Karpas-422 (cell line): ENCODE measurements at places on chromosomes 16 and 17.

GRCh38 chr17:36647636-36648035 lies 46.3 kb downstream of the MRM1 start:
- no peak for DNase-seq

DNA sequence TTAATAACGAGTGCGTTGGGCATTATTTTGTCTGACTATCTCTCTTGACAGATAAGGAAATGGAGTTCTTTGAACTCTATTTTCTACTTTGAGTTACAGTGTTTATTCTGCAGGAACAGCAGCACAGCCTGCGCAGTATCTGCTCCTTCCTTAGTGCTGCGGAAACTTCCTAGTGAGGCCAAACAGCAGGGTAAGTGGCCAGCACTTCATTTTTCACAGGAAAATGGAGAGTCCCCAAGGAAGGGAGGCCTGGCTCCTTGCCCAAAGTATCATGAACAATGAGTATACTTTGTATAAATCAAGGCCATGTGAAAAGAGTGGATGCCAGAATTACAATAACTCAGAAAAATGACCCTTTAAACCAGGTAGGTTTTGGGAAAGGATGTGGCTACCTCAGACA lies 140.6 kb downstream of the VPS53 start:
- no peak for DNase-seq

GRCh38 chr16:87559945-87560344 lies 42.4 kb upstream of the JPH3 start:
- DNase-seq: no peak

GRCh38 chr16:64991001-64991400 lies 130.9 kb downstream of the CDH11 start:
- DNase-seq: no peak

GRCh38 chr17:65163990-65164495 lies 26.9 kb downstream of the RGS9 start:
- peak; percentile 75 for DNase-seq

DNA sequence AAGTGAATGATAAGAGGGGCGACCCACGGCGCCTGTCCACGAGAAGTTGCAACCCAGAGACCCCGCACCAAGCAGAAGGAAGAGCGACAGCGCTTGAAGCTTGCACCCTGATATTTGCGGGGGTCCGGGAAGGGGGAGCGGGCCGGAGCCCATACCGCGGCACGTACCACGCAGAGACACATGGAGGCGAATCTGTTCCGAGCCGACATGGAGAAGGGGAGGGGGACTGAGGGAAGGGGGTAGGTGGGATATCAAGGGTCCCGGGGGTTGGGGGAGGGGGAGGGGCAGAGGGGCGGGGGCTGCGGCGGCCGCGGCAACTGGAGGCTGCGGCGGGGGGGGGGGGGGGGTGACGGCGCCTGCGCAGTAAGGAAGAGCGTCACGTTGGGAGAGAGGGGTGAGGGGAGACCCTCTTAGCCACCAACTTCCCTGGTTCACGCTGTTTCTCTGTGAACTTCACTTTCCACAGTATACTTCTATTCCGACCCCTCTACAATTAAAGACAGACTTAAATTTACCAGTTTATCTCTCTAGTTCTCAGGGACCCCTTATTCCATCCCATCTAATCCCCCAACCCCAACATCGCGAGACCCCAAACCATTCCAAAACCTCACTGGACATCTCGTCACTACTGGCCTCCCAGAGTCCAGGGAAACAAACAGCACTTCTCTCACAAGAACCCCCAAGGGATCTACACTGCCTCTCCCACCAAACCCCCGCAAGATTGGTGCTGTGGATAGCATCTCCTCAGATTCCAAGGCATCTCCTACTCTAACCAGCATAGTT lies 8.0 kb downstream of the DLG4 start:
- no peak for DNase-seq

DNA sequence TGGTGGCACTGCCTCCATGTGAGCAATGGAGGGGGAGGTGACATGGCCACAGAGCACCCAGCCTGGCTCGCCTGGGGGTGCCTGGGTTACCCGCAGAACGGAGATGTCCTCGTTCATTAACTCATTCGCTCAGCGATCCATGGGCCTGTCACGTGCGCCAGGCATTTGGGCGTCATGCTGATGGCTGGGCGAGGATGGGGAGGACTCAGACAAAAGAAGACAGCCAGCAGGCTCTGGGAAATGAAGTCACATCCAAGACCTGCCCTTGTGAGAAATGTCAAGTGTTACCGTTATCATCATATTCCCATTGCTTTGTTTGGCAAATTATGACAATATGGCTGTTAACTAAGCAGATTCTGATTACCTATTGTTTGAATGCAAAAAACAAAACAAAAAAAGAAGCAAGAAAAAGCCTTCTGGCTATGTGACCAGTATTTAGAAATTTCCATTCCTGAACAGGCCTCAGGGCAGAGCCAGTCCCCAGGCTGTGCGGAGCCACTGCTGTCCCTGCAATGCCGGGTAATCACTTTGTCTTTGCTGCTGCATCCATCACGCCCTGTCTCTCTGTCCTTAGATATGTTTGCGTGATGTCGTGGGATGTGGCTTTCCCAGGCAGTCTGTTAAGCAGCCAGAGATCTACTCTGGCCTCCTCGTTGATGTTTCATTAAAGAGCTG lies 57.9 kb downstream of the CMIP start:
- no peak for DNase-seq

- DNase-seq: no peak
These were observed 2.7 kb upstream of the SLC6A2 start for GRCh38 chr16:55653106-55653505.

GRCh38 chr16:75534560-75535205 lies 1.2 kb downstream of the CHST5 start:
- DNase-seq: no peak

- no peak for DNase-seq
These were observed 224.6 kb downstream of the HAPSTR1 start for GRCh38 chr16:9316008-9316407.

DNA sequence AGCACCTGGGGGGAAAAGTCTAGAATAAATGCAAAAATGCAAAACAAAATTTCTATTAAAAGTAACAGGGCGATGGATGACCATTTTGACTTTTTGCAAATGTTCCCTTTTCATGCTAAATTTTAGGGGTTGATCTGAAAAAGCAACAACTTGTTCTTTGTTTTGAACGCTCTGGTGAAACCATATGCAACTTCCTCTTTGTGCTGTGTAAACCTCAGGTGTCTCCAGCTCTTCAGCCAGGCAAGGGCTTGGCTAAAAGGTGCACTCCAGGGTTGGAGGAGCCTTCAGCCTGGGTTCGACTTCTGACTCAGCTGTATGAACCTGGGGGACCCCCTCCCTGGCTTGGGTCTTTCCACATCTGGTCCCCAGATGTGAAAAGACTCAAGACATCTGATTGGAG lies 9.5 kb downstream of the IRF8 start:
- peak; percentile 95 for DNase-seq

- no peak for DNase-seq
These were observed 125.2 kb downstream of the C16orf78 start for GRCh38 chr16:49498666-49499413.

DNA sequence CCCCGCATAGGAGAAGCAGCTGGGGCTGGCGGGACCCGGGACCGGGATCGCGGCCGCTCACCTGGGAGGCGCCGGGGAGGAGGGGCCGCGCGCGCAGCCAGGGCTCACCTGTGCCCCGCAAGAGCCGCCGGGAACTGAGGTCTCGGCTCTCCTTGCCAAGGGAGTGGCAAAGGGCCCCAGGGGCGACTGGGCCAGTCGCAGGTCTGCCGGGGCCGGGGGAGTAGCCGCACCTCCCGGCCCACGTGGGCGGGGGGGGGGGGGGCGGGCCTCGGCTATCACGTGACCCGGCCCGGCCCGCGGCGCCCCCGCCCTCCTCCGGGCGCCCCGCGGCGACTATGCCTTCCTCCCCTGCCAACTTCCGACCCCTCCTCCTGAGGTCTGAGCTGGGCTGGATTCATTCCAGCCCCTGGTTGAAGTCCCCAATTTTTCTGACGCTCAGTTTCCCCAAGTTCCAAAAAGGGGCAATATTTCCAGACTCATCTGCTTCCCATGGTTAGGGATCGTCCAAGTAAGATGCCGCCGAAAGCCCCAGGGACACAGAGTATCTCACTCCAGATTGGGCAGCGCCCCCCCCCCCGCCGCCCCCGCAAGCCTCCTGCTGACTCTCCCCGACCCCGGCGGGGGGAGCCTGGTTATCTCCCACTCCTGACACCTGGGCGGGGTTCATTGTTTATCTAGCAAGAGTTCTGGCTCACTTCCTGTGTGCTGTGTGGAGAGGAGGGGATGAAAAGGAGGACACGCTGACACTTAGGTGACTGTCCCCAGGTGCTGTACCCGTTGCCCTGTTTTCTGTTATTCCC lies at the start of gene TMC6:
TMC6 (minus strand) TSS at position 205 of the 800 bp plus-strand sequence. CDS start 1,923 bp downstream, outside the sequence.
- DNase-seq: peak; percentile 94

DNA sequence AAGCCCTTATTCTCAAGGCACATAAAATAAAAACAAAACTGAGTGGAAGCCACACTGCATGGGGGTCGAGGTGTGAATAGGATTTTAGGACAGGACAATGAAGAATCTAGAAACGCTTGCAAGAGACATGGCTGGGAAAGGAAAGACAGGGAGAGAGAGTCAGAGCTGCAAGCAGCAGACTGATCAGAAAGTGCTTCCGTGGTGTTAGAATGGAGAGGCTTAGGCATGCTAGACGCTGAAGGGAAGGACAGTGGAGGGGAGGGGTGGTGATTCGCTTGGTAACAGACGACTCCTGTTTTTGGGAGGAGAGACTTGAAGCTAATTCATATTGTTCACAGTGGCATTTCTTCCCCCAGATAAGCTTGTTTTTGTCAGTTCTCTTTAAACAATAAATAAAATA lies 173.5 kb downstream of the AIPL1 start:
- no peak for DNase-seq

DNA sequence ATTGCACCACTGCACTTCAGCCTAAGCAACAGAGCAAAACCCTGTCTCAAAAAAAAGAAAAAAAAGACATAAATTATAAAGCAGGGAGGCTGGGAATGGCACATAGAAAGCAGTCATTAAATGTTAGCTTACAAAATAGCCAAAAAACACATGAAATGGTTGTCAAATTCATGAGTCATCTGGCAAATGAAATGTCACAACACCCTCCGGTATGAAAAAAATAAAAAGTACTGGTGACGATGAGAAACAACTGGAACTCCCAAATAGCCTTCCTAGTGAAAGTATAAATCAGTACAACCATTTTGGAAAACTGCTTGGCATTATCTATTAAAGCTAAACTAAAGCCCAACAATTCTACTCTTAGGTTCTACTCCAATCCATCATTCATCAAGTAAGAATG lies 3.5 kb upstream of the KATNB1 start:
- no peak for DNase-seq
